NCI-H1436 treated with DMSO at 0.1 percent for 48 hours (cell line): ENCODE measurements at places on chromosomes 2 and 18.

- DNase-seq, result no peak
These were observed 54.9 kb downstream of the NUP35 start for GRCh38 chr2:183179156-183179555.

DNA sequence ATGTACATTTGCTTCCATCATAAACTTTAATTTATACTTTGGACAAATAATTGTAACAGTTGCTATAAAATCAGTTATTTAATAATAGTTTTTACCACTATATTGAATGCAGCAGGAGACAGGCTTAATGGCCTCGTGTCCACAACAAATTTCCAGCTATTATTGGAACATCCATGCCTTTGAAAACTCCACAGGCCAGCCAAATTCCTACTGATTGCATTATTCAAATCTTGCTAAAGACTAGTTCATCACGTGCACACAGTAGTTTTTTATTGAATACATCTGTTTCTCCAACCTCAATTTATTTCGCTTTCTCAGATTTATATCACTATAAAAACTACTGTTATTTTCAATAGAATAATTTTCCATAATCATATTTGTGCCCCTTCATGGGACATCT, 18.4 kb upstream of the PTPRM start:
- DNase-seq, result no peak

GRCh38 chr2:5689750-5690149, 2.4 kb upstream of the SOX11 start:
- DNase-seq, result no peak

- no peak for DNase-seq
These were observed 49.1 kb upstream of the CTAGE1 start for GRCh38 chr18:22466608-22467395.

DNA sequence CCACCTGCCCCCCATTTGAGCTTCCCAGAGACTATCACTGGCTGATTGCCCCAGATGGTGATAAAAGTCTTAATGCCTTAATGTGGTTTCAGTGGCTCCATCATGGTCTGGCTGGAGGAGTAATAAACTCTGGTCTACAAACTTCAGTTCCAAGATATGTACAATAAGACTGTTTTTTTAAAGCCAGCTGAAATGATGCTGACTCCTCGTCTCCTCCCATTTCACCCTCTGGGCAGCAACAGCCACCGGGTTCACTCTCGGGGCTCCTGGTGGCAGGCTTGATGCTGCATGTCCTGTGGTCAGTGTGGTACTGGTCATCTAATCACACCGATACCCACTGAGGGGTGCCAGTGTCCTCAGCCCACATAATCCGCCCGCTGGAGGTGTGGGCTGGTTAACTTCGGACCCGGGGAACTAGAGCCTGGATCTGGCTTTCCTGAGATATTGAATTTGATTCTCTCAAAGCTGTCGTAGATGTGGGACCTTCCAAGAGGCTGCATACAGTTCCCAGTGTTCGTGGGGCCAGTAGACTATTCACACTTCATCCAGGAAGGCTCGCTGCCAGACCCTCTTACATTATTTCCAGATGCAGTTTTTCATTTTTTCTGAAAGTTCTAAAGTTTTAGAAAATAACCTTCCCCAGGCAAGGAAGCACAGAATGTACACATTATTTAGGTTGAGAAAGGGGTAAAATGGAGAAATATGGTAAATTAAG, 95.3 kb downstream of the GALR1 start:
- DNase-seq, result no peak

- no peak for DNase-seq
These were observed 10.9 kb downstream of the INPP4A start for GRCh38 chr2:98455494-98455976.

DNA sequence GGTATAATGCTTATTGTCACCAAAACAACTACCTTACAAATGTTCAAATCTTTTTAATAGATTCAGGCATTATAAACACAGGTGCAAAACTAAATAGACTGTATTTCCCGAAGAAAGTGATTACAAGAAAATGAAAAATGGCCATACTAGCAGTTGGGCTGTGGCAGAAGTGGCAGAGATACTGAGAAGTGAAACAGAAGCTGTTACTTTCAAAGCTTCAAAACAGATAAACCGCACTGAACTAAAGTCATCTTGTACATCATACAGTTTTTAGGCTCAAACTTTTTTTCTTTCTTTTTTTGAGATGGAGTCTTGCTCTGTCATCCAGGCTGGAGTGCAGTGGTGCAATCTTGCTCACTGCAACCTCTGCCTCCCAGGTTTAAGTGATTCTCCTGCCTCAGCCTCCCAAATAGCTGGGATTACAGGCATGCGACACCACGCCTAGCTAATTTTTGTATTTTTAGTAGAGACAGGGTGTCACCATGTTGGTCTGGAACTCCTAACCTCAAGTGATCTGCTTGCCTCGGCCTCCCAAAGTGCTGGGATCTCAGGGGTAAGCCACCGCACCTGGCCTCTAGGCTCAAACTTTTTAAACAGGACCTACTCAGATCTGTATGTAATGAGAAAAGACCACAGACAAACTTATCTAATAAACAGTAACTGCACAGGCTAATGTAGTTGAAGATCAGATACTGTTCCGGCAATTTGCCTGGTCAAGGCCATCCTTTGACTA, 77.9 kb upstream of the SATB2 start:
- no peak for DNase-seq

DNA sequence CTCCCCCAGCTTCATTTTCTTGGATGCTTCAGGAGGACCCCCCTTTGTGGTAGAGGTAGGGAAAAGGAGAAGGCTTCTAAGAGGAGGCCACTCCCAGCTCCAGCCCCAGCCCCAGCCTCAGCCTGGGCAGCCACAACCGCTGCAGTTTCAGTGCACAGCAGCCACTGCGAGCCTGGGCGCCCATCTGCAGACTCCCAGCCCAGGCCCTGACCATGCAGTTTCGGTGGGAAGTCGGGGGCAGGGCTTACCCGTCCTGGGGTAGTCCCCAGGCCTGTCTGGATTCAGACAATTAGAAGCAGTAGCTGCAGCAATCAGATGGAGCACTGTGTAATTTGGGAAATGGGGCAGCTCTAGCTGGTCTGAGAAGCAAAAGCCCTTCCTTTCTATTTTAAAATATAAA, 28.6 kb downstream of the ITM2C start:
- DNase-seq, result no peak
